Right kidney (tissue), 9 donors: ENCODE measurements at places on chromosomes 6 and 20.

DNA sequence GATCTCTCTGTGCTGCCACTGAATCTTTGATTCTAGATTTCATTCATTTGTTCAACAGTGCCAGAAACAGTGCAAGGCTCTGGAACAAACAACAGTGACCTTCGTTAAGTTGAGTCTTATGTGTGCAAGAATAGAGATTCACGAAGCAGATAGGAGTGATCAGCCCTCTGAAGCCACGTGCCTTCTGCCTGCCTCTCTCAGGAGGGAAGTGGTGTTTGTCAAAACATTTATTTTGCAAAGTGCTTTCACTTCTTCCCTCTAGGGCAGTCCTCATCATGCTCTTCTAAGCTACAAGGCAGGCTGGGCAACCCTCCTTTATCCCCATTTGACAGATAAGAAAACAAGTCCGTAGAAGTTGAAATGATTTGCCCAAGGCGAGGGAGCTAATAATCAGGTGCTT, 204.3 kb downstream of the TFAP2C start:
- DNase-seq, result no peak

DNA sequence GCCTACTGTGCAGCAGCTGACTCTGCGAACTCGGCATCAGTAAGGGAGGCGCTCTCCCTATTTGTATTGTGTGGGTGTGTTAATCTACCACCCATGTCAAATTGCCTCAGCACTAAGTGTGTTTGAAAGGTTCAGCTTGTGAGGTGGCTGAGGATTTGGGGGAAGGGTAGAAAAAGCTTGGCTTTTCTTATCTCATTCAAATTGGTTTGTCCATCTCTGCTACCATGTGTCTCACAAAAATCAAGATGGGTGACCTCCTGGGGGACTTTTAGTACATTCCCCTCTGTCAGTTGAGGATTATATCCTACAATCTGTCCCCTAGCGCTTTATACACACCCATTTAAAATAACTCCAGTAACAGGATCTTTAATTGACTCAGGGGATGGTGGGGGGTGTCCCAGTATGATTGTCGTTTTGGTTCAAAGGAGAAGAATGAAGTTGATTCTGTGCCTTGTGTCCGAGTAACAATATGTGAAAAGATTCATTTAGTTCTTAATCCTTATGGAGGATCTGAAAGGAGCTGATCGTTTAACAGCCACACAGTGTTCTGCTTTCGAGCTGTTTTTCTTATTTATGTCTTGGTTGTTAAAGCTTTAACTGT, 609.6 kb downstream of the PKHD1 start:
- no peak for DNase-seq

DNA sequence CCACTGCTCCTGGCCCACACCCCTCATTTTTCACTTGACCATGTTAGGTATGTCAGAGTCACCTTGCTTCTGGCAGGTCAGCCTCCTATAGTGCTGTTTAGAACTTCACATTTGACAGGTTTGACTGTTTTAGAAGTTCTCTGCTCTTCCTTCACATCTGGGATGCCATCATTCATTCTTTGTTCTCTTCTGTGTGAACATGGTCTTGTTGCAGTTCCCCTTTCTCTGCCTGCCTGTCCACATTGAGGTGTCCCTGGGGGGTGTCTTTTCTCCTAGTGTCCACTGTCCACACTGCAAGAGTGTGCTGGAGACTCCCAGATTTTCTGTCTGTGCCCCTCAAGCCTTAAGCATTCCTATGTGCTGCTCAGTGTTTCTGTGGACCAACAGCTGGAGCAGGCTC, 89.5 kb downstream of the JARID2 start:
- no peak for DNase-seq

- DNase-seq, result no peak
Measured at GRCh38 chr20:4435671-4436455, 285.8 kb upstream of the PRND start.

DNA sequence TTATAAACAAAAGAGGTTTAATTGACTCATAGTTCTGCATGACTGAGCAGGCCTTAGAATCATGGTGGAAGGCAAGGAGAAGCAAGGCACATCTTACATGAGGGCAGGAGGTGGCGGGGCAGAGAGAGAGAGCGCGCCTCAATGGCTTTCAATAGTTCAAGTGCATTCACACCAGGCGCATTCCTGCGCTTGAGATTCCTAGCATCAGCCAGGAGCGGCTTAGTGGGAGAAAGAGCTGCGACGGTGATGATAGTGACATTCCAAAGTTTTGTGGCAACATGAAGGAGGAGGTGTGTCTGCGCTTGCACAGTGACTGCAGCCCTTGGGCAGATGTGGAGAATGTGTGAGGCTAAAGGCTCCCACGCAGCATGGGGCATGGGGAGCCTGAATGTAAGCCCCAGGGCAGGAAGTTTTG, 25.0 kb upstream of the EMILIN3 start:
- DNase-seq, result no peak

DNA sequence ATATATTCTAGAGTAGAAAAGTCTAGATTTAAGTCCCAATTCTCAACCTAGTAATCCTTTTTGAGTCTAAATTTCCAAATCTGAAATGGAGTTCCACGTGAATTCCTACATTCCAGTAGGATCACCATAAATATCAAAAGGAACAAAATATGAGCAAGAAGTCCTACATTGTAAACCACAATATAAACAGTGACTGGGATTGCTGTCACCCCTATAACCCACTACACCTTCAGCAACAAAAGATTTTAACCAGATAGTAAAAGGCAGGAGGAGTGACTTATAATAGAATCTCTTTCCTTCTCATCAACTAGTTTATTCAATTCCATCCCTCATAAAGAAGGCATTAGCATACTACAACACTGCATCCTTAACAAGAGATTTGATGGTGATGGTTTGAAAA, 210.6 kb downstream of the KIF16B start:
- DNase-seq, result no peak

DNA sequence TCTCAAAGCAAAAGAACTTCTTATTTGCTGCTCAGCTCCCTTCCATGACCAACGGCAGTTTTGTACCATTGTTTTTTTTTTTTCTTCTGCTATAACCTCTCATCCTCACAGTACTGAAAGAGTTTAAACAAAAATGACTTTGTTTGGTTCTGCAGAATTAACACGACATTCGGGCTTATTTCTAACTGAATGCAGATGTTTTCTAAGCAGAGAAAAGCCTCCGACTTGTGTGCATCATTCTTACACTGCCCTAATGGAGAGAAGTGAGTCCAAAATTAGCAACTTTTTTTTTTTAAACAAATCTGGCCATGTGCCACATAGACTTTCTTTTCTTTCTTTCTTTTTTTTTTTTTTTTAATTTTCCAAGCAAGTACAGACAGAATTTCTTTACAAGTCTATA, 382.7 kb downstream of the HDGFL1 start:
- no peak for DNase-seq

GRCh38 chr20:59778615-59779200, 154.7 kb downstream of the SYCP2 start:
- no peak for DNase-seq

GRCh38 chr6:161882196-161882765, 608.4 kb upstream of the AGPAT4 start:
- DNase-seq, result no peak

DNA sequence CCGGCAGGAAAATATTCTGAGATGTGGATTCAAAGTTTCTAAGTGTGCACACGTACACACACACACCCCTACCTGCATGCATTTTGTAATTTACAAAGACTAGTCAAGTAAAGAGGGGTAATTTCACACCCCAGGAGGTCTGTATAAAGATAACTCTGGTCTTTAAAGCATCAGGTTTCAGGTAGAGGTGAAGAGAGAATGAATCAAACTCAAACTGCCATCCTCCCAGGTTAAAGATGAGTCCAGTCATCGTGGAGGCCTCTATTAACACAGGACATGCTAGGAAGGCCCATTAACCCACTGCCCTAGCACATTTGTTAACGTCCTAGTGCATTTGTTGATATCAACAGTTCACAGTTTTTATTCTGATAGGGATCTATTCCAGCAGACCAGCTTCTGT, 3.5 kb upstream of the HLA-DRA start:
- no peak for DNase-seq

DNA sequence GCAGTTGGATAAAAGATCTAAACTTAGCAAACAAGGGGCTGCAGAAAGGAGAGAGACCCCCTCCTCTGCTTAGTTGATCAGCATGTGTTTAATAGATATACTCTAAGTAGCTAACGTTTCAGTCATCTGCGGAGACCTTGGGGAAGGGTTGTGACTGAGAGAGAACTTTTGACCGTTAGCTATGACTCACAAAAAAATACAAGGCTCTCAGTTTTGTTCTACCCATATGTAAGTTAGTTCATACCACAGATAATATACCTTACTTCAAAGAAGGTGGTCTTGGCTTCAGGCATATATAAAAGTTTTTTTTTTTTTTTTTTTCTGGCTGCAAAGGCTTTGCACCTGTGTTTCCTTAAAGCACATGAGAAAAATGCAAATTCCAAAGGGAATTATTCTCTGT, 258.9 kb downstream of the GJA1 start:
- DNase-seq, result no peak

DNA sequence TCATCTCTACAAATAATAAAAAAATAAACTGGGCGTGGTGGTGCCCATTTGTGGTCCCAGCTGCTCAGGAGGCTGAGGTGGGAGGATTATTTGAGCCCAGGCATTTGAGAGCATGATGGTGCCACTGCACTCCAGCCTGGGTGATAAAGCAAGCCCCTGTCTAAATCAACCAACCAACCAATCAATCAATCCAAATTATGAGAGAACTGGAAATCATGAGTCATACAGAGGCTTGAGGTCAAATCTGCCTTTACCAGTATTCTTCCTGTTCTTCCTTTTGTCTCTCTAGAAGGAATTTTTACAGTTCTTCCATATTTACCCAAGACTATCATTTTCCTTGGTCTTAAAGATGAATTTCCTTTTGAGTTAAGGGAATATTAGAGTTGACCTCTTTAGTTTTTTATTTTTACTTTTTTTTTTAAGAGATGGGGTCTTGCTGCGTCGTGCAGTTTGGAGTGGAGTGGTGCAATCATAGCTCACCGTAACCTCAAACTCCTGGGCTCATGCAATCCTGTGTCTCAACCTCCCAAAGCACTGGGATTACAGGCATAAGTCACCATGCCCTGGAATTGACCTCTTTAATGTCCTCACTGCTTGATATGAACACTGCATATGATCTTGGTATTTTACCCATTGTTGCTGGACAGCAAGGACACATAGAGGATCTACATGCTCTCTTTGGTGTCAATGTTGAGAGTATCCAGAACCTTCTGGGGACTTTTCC, 44.1 kb upstream of the TXNDC5 start:
- DNase-seq, result no peak

DNA sequence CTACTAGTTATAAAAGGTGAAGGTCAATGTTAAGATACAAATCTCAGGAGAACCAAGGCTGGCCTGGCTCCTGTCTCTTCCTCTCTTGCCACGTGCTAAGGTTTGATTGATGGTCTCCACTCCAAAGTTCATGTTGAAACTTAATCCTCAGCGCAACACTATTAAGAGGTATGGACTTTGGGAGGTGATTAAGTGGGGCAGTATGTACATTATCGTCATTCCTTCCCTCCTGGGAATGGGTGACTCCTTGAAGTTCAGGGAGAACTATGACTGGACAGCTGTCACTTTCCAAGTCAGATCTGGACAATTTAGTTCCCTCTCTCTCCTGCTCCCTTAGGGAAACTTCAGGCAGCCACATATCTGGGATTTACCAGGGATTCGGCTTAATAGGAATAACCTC, 50.5 kb downstream of the KCNK5 start:
- no peak for DNase-seq

DNA sequence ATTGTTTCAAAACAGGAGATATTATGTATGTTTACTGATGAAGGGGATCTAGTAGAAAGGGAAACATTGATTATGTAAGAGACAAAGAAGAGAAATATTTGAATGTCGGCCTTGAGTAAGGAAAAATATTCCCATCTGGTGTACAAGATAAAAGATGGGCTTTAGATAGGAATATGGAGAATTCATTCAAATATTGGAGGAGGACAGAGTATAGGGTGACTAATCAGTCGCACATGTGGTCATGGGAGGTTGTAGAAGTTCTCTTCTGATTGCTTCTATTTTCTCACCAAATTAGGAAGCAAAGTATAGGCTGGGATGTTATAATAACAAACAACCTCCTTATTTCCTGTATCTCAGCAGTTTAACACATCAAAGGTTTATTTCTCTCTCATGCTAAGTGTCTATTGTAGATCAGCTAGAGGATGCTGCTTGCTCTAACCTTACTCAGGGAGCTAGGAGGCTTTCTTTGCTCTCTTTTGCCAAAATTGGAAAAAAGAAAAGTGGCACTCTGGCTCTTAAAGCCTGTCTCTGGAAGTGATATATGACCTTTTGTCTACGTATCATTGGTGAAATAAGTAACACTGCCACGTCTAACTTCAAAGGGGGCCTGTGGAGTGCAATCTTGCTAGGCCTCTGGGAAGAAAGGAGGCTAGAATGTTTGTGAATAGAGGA, 1.2 kb upstream of the HDDC2 start:
- DNase-seq, result no peak
